ENCODE measurements at places on chromosomes 1 and 21.

DNA sequence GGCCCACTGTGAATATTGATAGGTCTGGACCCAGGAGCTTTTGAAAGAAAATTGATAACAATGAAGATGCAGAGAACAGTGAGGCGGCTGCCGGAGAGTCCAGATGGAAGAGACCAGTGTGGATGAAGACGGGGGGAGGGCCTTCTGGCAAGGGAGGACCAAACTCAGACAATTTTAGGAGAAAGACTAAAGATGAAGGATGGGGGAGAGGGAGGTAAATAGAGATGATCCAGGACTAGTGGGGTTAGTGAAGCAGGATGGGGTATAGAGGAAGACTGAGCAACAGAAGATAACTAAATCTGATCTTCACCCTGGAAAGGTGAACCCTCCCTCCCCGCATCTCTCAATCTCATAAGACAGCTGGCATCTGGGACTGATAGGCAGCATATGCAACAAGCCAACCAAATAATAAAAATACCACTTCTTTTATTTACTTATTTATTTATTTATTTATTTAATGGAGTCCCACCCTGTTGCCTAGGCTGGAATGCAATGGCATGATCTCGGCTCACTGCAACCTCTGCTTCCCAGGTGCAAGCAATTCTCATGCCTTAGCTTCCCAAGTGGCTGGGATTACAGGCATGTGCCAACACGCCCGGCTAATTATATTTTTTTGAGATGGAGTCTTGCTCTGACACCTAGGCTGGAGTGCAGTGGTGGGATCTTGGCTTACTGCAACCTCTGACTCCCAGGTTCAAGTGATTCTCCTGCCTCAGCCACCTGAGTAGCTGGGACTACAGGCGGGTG lies 10.5 kb downstream of the EIF3I start:
- DNase-seq, result no peak

DNA sequence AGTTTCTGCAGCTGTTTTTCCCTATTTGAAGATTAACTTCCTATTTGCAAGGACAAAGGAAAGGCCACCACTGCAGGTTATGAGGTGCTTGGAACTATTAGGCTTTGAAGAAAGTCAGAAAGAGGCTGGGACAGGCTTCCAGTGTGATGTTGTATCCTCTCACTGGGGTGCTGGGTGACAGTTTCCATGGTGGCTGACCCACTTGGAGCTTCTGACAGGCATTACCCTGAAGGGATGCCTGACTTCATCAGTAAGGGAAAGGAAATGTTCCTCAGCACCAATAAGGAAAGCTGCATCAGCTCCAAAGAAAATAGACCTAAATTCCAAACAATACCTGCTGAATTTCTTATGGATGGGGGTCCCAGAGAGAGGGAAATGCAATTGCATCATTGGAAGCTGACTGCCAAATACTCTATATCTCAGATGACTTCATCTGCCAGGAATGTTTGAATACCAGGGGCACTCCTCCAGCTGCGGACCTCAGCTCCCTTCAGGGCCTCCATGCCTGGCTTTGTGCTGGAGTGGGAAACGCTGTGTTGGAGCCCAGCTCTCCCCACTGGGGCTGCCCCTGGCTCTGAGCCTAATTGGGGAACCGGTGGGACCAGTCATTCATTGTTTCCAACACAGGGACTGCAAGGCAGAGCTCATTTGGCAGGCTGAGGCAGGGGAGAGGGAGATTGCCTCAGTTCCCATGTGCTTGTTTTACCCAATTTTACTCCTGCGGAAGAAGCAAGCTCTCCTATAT lies 76.6 kb downstream of the RGL1 start:
- DNase-seq, result no peak

GRCh38 chr1:98881901-98882300 lies 122.8 kb downstream of the PLPPR5 start:
- no peak for DNase-seq

- DNase-seq, result no peak
Observed at GRCh38 chr1:75265792-75266191, 131.6 kb downstream of the LHX8 start.

GRCh38 chr1:200429221-200429751 lies 19.4 kb upstream of the ZNF281 start:
- DNase-seq, result no peak

DNA sequence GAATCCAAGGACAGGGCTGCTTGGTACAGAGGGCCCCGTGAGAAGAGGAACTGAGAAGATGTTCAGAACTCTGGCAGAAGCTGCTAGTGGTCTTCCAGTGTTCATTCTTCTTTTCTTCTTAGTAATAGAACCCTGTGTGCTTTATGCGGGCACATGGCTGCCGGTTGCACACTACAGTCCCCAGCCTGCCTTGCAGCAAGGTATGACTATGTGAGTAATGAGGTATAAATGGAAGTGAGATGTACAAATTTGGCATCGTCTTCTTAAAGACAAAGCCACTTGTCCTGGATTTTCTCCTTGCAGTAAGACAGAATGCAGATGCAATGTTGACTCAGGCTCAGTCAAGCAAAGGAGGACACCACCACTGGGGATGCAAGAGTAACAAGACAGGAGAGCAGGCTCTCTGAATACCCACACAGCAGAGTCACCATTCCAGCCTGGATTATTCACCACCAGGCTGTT lies 15.0 kb upstream of the ATP1B1 start:
- peak; percentile 70 for DNase-seq

GRCh38 chr1:35544976-35545375 lies 12.2 kb downstream of the KIAA0319L start:
- DNase-seq, result no peak

DNA sequence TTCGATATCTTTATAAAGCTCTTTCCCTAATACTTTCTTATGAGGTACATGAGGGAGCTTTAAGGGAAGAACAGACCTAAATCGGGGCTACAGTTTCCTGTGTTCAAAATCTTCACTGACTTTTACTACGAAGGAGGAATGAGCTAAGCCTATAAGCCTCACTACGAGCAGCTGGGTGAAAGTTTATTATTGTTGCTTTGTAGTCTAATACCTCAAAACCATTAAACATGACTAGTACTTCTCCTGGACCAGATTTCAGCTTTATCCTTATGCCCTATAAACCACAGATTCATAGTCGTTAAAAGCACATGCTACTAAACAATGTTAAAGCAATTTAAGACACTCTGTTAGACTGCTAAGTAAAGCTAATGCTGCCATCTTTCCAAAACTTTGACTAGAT lies 30.2 kb downstream of the NDC1 start:
- no peak for DNase-seq

- DNase-seq, result no peak
Observed at GRCh38 chr1:20380175-20380574, 89.5 kb downstream of the VWA5B1 start.

DNA sequence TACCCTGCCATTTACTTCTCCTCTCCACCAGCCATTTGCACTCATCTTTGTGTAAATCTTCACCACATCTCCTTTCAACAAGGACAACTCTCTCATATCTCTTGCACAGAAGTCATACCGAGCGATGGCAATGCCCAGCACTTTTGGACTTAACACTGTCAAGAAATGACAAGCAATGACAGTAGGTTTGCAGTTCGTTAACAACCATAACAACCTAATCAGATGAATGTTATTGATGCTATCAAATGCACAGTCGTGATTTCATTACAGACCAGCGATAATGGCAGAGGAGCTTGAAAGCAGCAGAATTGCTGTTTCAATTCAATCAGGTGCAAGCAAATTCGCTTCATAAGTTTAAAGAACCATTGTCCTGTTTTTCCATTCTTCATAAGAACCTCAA lies 390.9 kb downstream of the VAV3 start:
- DNase-seq, result no peak

- no peak for DNase-seq
Observed at GRCh38 chr21:42071146-42071737, at the start of gene UMODL1. Gene UMODL1, plus strand, starts transcription at chr21:42071317. Its CDS starts 0 bp downstream, at chr21:42071317.

DNA sequence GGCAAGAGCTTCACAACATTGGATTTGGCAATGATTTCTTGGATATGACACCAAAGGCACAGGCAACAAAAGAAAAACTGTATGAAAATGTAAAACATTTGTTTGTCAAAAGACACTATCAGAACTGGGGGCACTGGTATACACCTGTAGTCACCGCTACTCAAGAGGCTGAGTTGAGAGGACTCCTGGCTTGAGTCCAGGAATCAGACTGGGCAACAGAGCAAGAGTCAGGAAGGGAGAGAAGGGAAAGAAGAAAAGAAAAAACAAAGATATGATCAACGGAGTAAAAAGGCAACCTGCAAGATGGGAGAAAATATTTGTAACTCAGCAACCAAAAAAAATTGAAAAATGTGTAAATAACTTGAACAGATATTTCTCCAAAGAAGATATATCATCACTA lies 6.0 kb upstream of the TUT4 start:
- no peak for DNase-seq

DNA sequence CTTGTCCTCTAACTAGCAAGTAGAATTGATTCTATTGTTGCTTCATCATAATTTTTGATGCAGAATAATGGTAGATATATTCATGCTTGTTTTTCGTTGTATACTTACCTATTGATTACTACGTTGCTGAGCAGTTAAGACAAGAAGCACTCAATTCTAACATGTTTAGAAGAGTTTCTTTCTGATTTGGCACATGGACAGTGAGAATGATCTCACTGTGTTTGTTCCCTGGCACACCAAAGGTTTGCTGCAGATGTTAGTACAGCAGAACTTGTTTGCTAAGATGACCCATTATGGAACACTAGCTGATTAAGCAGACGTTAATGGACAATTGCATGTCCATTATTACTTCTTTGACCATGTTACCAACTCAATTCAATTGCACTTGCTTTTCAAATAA lies 184.7 kb upstream of the SGIP1 start:
- DNase-seq, result no peak

DNA sequence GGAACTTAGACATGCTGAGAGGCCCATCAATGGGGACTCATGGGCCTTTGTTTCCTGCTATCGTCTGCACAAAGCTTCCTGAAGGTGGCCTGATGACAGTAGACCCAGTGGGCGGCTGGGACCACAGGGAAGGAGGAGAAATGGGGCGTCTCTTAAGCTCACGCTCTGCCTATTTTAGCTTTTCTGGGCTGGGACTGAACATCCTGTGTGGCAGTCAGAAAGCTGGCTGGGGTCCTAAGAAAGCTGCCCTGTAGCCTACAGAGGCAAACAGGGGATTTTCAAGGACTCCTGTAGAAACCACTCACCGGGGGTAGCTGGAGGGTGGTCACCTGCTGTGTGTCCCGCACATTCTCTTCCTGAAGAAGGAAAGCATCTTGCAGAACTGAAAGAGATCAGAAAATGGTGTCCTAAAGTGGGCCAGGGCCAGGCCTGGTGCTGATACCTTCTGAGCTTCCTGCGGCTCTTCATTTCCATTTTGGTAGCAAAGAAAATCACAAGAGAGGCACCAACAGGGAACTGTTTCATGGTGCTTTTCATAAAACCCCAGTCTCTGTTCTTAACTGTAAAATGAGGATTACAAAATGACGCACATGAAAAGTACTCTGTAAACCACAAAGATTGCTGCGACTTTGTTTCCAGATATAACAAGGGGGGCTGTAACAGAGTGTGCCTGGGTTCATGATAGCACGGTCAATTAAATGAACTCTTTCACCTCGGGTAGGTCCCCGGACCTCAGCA lies 8.6 kb downstream of the ZNF496 start:
- no peak for DNase-seq

DNA sequence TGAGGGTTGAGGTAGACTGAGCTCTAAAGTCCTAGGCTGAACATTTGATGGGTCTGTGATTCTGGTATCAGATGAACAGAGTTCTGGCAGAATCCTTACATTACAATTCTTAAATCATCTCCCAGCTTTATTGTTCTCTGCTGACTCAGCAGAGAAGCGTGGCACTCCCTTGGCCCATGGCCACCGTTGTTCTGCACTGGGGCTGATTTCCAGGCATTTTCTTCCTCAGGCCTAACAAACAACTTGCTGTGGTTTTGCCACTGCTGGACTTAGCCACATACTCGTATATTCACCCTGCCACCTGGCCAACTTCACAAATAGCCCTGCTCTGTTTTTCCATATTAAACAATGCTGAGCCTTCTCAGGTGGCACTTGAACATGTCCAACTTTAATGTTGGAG lies 223.2 kb downstream of the TNR start:
- DNase-seq, result no peak

GRCh38 chr1:49544615-49545014 lies 479.1 kb downstream of the AGBL4 start:
- no peak for DNase-seq

DNA sequence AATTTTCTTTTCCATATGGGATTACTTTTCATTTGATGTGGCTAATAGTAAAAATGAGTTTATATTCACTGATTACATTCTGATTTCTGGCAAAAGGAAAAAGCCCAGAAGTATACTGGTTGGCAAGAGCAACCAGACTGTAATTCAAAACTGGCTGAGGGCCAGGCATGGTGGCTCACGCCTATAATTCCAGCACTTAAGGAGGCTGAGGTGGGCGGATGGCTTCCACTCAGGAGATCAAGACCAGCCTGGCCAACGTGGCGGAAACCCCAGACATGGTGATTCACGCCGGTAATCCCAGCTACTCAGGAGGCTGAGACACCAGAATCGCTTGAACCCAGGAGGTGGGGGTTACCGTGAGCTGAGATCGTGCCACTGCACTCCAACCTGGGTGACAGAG lies 14.5 kb downstream of the SYT11 start:
- no peak for DNase-seq

GRCh38 chr21:24220446-24220845 lies 1386.8 kb downstream of the MRPL39 start:
- no peak for DNase-seq

DNA sequence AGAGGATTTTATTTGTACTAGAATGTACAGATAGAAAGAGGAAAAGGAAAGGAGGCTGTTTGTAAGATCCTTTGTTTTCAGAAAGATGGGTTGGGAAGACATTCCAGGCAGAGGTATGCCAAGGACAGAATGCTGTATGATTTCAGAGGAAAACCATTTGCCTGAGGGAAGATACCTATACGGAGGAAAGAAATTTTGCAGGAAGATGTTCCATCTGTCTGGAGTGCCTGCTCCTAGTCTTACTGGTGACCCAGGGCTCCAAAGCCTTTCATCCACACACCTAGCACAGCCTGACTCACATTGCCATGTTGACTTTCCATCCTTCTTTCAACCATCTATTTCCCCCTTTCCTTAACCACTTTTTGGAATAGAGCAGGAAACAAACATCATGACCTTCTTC lies 18.2 kb downstream of the SAMD13 start:
- DNase-seq, result no peak

- DNase-seq, result no peak
Observed at GRCh38 chr21:31912501-31912900, 39.7 kb downstream of the HUNK start.

DNA sequence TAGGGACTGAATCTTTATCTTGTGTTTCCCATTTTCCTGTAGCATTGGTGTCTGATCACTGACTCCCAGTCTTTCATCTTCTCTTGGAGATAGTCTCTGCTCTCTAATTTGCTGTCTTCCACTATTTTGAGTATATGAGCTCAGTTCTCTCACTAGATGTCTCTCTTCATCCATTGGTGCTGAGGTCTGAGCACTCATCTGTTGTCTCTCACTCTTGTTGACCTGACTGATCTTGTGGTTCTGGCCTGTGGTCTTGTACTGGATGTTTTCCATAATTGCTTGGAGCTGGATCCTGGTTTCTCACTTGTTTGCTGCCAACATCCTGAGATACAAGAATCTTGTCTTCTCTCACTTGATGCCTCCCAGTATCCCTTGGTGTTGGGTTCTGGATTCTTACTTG lies 25.1 kb upstream of the S100A11 start:
- DNase-seq, result no peak

GRCh38 chr21:32770871-32771523 lies 558 bp downstream of the PAXBP1 start:
- peak; percentile 21 for DNase-seq

Data from dorsolateral prefrontal cortex (tissue), 122 donors.